Ascending aorta (tissue), 2 donors: ENCODE measurements at places on chromosomes 5 and 9. TPM values are rescaled to one million over a fixed set of nuclear protein-coding genes. Genes with fewer than 3 reads are reported as not detected.

- DNase-seq = no peak
These were observed 47.7 kb downstream of the MTMR12 start for GRCh38 chr5:32264957-32265572.

- no peak for DNase-seq
These were observed 265.2 kb upstream of the MSX2 start for GRCh38 chr5:174459071-174459702.

The NUDT12 gene
- 6.3 TPM for total RNA-seq

DNA sequence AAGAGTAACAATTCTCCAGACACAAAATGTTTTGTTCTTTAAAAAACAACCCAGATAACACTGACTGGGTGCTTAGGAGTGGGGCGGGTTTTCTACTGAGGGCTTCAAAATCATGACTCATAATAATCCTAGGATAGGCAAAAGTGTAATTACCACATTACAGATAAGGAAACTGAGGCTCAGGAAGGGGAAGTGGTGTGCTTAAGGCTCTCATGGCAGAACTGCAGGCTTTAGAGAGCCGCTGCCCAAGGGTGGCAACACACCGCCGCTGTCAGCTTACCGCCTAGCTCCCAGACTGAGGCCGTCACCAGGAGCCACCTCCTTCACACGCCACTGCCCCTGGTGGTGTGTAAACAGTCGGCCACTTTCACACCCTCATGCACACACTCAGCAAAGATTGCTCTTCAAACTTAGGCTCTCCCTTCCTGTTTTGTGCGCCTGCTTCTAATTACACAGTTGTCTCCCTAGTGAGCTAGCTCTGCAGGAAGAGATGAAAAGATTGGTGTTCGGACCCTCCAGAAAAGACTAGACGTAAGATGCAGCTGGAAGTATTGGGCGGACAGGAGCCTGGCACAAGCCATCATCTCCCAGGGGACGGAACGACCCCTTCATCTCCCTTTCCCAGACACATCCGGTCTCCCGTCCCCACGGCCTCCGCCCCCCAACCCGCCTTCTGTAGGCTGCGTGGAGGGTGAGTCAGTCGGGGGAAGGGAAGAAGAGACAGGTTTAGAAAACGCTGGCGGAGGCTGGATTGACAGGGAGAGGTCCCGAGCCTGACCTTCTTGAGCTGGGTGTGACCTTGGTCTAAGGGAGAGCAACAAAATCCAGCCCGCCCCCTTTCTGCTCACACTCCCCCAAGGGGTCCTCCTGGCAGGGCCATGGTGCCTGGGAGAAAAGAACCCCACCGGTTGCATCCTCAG lies 162.7 kb downstream of the SYK start:
- peak; percentile 83 for DNase-seq

GRCh38 chr9:98158071-98158831 lies 34.2 kb downstream of the CORO2A start:
- DNase-seq = no peak

The WNT8A gene
- total RNA-seq = not detected

The KCTD16 gene
- 0.64 TPM for total RNA-seq

The RNF183 gene
- total RNA-seq = not detected

DNA sequence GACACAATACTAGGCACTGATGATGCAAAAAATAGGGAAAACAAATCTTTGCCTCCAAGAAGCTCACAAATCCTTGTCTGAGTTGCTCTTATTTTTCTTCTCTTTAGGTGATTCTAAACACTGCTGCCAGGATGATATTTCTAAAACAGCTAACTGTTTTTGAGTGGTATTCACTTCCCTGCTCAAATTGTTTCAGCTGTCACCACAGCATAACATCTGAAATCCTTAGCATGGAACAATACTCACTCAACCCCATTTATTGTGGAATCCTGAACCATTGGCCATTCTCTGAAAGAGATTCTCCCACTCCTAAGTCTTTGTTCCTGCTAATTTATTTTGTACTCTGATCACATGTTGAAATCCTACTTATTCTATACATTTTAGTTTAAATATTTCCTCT lies 4.8 kb upstream of the SHOC1 start:
- no peak for DNase-seq

The IFNB1 gene
- not detected for total RNA-seq

- no peak for DNase-seq
These were observed 8.8 kb upstream of the SLC6A7 start for GRCh38 chr5:150181027-150181426.

GRCh38 chr5:135578305-135578684 lies 496 bp downstream of the CXCL14 start:
- DNase-seq = no peak

GRCh38 chr5:125894383-125894782 lies 528.8 kb upstream of the GRAMD2B start:
- no peak for DNase-seq

- DNase-seq = no peak
These were observed 764.1 kb upstream of the ARRDC3 start for GRCh38 chr5:92147266-92147665.

GRCh38 chr5:135186662-135187522 lies 152.9 kb upstream of the PITX1 start:
- DNase-seq = no peak

The GRXCR2 gene
- total RNA-seq = not detected

DNA sequence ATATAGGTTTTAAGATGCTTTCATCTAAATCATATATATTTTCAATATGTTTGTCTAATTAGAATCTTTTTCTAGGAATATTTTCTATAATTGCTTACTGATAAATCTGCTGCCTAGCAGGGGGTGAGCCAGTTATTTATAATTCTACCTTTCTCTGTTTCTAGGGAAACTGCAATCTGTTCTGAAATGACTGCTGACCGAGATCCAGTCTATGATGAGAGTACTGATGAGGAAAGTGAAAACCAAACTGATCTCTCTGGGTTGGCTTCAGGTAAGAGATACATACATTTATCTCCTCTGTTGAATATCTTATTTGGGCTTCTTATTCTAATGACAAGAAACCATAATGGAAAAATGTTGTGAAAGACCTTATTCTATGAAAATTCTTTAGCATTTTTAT lies 127.3 kb downstream of the XRCC4 start:
- no peak for DNase-seq

The TAF1L gene
- total RNA-seq = not detected

GRCh38 chr9:105344283-105344682 lies 99.8 kb downstream of the SLC44A1 start:
- DNase-seq = no peak

GRCh38 chr5:72082048-72082447 lies 25.2 kb upstream of the MAP1B start:
- no peak for DNase-seq

DNA sequence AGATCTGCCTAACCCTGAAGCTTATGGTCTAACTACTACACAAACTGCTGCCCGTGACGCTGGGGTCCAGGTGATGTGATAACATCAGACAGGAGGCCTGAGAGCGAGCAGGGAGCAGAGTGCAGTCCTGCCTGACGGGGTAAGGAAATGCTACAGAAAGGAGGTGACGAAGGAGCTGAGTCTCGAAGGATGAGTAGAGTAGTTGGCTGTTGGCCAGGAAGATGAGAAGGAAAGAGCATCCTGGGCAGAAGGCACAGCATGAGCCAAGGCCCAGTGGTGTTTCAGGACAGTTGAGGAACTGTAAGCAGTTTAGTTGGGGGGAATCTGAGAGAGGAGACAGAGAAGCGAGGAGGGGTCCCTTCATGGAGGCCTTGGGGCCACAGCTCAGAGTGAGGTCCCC lies 136.0 kb upstream of the TBC1D2 start:
- DNase-seq = no peak

DNA sequence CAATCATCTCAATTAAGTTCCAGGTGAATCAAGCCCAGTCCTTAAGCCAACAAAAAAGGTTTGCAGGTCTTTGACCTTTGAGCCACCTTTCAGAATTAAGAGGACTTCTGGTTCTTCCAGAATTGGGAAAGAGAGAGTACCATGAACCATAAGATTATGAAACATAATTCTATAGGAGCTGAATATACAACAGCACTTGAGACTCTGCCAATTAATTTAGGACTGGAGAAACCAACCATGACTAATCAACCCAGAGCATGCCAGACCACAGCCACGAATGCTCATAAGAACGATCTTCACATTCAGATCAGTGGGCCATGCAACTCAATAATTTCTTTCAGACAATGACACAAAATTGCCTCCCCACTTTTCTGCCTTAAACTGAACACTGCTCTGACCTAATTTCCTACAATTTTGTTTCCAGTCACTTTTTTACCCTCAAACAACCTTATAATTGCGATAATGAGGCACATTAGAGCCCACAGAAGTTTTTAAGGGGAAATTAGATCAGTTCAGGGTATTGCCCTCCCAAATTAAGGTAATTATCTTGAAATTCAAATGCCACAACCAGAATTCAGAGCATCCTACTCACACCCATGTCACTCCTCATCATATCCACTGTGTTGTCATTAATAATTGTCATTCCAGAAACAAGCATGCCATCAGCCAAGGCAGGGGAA lies 213.4 kb downstream of the ATPSCKMT start:
- no peak for DNase-seq

- DNase-seq = no peak
These were observed 33.5 kb upstream of the ZSWIM6 start for GRCh38 chr5:61298580-61298979.

GRCh38 chr5:42884326-42884725 lies 72.6 kb upstream of the SELENOP start:
- DNase-seq = no peak

The PCDHGA9 gene
- 3.2 TPM for total RNA-seq

GRCh38 chr5:4542145-4542778 lies 597.9 kb upstream of the ADAMTS16 start:
- no peak for DNase-seq

- DNase-seq = no peak
These were observed 397.6 kb downstream of the SPOCK1 start for GRCh38 chr5:137101544-137101943.

The FOXD4L3 gene
- total RNA-seq = not detected

The LMBRD2 gene
- total RNA-seq = 24.5 TPM

DNA sequence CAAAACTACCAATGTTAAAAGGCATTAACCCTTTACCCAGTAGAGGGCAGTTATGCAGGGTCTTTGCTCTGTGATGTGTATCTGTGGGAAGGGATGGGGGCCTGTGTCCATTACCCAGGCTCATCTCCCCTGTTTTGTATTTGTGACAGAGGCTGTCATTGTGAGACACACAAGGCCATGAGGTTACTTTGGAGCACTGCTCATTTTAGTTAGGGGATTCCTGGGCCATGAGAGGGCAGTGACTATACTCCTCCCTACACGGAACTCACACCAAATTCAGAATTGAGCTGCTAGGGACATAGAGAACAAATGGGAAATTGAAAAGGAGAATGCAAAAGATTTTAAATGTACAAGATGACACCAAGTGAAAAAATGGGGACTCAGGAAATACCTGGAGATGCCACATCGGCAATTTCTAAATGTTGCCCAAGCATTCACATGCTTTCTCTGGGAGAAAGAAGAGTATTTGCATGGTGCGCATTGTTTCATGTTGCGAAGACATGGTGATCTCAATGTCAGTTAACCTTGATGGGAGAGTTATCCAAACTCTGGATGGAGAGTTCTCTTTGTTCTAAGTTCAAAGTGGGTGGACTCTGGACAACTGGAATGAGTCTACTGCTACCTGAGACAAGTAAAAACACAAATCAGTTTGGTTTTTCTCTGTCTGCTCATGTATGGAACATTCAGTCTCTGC lies 32.5 kb downstream of the C9orf152 start:
- DNase-seq = no peak

DNA sequence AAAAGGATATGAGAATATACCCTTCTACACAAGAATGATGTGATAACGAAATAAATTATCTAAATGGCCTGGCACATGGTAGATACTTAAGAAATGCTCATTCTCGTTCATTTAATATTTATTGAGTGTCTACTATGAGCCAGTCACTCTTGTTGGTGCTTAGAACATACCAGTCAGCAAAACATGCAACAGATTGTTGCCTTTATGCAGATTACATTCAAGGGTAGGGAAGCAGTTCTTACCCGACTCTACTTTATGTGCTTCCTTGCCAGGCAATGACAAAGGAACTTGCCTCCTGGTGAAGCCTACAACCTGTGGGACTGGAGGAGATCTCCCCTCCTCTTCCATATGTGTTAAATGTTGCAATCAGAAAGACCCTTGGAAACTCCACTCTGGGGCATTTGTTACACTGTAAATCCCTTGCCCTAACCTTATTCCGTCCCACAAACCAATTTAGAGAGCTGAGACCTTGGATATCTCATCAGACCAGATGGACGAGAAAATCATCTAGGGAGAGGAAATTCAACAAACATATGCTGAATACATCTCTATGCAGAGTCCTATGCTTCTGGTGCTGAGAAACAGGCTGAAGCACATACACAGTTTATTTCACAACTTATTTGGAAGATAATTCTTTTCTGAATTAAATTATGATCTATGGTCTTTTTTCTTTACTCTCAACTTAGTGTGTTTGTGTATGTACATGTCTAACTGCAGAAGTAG lies 128.1 kb upstream of the TRIM32 start:
- DNase-seq = no peak

The SPINK7 gene
- total RNA-seq = not detected

GRCh38 chr9:99272836-99273235 lies 50.8 kb downstream of the SEC61B start:
- no peak for DNase-seq

- DNase-seq = no peak
These were observed 180.8 kb downstream of the LURAP1L start for GRCh38 chr9:12955510-12956163.

DNA sequence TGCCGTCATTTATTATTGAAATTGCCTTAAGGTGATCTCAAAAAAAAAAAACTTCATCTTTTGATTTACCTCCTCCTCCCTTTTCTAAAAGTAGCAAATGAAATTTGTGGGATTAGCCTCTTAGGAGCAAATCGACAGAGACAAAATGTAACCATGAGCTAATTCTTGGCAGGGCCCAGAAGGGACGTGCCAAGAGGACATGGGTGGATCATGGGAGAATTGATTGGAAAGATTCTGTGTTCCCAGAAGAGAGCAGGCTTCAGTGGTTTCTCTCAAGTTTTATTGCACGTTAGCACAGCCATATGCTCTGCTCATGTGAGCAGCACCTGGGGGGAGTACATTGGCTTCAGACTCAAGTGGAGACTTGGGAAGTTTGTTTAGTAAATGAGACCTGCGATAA lies 394.6 kb downstream of the ELAVL2 start:
- no peak for DNase-seq

DNA sequence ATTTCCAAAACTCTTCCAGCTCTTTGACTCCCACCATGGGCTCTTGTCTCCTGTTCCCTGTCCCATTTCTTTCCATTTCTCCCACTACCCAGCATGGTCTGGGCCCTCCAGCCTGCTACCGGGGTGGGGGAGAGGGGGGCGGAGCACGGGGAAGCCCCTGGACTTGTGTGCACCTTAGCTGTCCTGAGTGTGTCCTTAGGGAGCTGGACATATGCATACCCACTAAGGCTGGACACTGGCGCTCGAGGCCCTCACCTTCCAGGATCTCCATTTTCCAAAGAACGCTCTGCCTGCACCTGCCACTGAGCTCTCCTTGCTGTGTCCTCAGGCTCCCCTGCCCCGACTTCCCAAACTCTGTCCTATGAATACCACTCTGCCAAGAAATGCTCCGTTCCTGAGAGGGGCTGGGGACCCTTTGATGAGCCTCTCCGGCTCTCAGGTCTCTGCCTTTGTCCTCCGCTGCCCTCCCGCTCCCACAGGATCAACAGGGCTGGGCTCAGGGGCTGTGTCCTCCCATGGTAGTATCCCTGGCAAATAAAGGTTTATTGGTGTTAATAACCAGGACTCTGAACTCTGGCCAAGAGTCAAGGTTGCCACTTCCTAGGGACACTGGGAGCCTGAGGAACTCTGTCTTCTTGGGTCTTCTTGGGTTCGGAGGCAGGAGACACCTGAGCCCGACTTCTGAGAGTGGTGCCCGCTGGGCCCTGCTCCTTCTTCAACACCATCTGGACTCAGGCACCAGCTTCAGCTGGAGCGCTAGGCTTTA lies 831 bp upstream of the SHROOM1 start:
- no peak for DNase-seq

- no peak for DNase-seq
These were observed 7.0 kb downstream of the DOLK start for GRCh38 chr9:128940271-128940921.
